Activated CD4-positive, alpha-beta T cell treated with anti-CD3 and anti-CD28 coated beads, Interleukin-2, amount 50 U/mL, for 48 hours (primary cell): ENCODE measurements at places on chromosomes 12 and 14.

GRCh38 chr12:54131641-54132280 lies 57.0 kb downstream of the SMUG1 start:
- no peak for DNase-seq

GRCh38 chr12:43730283-43730682 lies 28.3 kb downstream of the PUS7L start:
- DNase-seq, result no peak

- DNase-seq, result no peak
Measured at GRCh38 chr14:94474581-94475031, 1.4 kb downstream of the SERPINA9 start.

DNA sequence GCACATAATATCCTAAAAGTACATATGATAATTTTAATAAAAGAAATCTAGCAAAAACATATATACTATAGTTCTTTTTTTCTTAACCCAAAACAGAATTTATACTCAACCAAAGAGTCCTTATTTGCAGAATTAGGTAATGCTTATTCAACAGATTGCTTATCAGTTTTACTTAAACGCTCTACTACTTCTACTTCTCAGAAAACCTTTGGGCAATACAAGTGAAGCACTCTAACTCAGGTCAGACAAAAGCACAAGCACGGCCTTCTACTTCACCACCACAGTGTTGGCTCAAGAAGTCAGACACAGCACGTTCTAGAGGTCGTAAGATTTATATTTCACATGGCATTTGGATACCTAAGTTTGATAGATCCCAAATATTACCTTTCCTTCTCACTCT lies 29.2 kb downstream of the DICER1 start:
- DNase-seq, result no peak

GRCh38 chr12:76628745-76629144 lies 69.2 kb upstream of the OSBPL8 start:
- DNase-seq, result no peak

GRCh38 chr12:75977590-75977951 lies 54.0 kb downstream of the PHLDA1 start:
- DNase-seq, result no peak

GRCh38 chr12:115354007-115354890 lies 670.3 kb upstream of the TBX3 start:
- peak; percentile 3 for DNase-seq

GRCh38 chr12:132053338-132054330 lies 90.5 kb downstream of the DDX51 start:
- no peak for DNase-seq

GRCh38 chr14:60963761-60964160 lies 17.1 kb downstream of the TRMT5 start:
- no peak for DNase-seq

DNA sequence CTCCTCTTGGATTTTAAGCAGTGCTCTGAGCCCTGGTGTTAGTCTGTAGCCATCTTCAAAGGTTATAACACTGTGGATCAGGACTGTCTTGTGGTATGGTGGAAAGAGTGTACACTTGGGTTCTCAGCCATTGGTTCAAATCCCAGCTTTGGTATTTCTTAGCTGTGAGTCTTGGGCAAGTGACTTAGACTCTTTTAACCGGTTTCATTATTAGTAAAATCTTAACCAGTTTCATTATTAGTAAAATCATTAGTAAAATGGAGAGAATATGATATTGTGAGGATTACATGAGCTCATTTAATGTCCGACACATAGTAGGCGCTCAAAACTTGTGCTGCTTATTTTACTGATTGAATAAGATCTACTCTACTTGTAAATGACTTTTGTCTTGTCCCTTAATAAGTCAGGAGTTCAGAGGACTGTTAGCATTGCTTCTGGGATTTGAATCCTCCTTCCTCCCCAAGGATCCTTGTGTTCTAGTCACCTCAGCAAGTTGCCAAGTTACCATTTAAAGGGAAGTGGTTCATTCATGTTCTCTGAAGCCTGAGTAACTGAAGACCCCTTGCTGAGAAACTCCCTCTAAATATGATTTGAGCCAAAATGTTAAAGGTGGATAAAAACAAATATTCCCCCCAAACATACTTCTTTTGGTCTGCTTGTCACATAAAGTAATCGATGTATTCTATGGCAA lies 12.4 kb downstream of the TTLL5 start:
- no peak for DNase-seq

DNA sequence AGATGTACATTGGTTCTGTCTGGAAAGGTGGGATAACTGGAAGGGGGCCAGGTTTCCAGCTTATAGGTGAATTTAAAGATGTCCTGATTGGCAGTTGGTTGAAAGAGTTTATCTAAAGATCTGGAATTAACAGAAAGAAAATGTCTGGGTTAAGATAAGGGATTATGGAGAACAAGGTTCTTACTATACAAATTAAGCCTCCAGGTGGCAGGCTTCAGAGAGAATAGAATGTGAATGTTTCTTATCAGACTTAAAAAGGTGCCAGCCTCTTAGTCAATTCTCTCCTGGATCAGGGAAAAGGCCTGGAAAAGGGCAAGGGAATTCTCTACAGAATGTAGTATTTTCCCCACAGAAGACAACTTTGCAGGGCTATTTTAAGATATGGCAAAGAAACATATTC lies 53.1 kb downstream of the CNTN1 start:
- DNase-seq, result no peak

- DNase-seq, result no peak
Measured at GRCh38 chr12:807041-807735, 54.8 kb downstream of the WNK1 start.

- DNase-seq, result no peak
Measured at GRCh38 chr14:89952576-89952975, 2.0 kb downstream of the EFCAB11 start.

DNA sequence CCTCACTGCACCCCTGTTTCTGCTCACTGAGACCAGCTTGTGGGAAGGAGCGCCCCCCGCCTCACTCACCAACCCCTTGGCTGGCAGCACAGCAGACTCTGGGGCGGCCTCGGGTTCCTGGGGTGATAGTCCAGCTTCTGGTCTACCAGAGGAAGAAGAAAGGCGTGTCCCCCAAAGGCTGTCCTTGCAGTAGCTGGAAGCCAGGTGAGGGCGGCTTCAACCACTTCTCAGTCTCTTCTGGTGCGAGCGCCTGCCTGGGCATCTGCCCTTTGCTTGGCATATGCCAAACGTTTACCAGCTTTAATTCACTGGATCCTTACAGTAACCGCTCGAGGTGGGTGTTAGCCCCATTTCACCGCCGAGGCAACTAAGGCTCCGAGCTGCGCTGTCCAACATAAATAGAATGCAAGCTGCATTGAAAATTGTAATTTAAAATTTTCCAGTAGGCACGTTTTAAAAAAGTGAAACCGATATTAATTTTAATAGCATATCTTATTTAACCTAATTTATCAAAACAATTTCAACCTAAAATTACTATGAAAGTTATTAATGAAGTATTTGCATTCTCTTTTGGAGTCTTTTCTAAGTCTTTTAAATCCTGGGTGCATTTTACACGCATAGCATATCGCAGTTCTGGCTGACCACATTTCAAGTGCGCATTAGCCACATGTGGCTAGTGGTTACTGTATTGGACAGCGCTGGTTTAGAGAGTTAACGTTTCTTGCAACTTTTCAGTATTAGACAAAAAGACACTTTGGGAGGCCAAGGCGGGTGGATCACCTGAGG lies 872 bp downstream of the FAM177A1 start:
- no peak for DNase-seq

- DNase-seq, result no peak
Measured at GRCh38 chr12:112308652-112309051, 73.6 kb downstream of the HECTD4 start.

- DNase-seq, result no peak
Measured at GRCh38 chr14:100165376-100165775, 5.9 kb upstream of the DEGS2 start.

DNA sequence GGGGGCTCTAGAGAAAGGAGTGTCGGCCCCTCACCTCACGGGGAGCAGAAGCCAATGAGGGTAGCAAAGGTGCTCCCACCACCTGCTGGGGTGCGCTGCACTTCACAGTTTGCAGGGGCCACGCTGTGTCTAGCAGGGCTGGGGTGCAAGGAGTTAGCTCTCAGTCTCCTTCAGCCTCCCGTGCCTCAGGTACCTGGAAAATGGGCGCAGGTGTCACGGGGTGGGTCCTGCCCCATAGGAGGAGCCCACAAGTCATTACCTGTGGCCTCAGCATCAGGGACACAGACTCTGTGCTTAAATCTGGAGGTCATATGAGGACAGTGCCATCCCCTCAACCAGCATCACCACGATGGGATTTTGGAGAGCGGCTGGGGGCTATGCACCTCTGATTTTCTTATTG lies 326.7 kb downstream of the ADGRD1 start:
- DNase-seq, result no peak

DNA sequence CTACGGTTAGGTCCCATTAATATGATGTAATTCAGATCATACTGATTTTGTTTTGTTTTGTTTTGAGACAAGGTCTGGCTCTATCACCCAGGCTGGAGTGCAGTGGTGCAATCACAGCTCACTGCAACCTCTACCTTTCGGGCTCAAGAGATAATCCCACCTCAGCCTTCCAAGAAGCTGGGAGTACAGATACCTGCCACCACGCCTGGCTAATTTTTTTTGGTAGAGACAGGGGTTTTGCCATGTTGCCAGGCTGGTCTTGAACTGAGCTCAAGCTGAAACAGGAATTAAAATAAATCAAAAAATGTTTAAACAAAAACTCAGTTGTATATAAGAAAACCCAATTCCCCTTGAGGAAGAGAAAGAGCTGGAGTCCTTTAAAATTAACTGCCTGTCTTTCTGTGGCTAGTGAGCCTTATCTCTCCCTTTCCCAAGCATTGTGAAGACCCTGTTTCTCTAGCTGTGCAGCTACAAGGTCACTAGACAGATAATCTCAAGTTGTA lies 17.7 kb upstream of the ANAPC7 start:
- DNase-seq, result no peak

- no peak for DNase-seq
Measured at GRCh38 chr12:119068129-119068856, 87.0 kb downstream of the SRRM4 start.

DNA sequence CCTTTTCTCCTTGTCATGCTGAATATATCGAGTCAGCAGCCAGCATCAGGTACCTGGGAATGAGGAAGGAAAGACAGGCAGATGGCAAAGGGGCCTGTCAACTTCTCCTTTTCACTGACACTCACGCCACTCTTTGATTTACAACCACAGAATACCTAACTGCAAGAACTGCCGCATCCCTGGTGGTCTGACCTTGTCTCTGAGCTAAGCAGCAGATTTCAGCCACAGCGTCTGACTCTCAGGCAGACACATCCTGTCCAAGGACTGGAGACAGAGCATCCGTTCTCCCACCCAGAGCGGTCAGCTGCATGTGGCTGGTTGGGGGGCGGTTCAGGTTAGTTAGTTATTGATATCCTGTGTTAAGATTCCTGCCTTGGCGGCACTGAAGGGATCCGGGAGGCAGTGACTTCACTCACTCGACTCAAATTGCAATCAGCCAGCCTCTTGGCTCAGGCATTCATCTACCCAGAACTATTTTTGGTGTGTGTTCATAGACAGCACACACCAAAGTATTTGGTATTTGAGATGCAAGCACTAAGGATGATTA lies 11.2 kb upstream of the MAP1LC3B2 start:
- no peak for DNase-seq

DNA sequence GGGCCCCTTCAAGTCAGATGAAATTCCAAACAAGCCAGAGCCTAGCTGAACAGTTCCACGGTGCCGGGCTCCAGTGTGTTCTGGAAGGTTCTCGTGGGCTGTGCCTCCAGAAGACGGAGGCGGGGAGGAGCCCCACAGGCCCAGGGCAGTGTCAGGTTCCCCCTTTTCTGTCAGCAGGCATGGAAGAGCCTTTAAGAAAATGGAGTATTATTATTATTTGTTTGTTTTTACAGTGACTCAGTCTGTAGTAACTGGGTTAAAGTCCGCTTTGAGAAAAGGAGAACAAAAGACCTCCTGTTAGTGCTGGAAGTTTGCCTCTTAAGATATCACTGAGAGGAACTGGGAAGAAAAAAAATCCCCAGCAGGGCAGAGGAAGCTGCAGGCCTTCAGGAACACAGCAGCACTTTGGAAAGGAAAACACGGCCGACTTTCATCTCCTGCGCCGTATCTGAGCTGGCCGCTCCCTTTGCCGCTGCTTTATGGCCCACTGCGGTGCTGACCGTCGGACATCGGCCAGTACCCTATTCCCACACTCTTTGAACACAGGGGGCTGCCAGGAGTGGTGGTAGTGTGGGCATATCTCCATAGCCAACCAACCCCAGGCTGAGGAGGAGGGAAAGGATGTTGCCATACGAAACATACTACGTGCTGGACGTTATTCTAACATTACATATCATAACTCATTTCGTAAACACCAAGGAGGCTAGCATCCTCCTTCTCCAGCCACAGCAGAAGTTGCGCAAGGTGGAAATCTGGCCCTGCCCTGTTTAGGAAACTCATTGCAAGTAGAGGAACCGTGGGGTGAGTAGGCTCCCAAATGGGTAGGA lies 194.0 kb downstream of the ZFP36L1 start:
- no peak for DNase-seq

DNA sequence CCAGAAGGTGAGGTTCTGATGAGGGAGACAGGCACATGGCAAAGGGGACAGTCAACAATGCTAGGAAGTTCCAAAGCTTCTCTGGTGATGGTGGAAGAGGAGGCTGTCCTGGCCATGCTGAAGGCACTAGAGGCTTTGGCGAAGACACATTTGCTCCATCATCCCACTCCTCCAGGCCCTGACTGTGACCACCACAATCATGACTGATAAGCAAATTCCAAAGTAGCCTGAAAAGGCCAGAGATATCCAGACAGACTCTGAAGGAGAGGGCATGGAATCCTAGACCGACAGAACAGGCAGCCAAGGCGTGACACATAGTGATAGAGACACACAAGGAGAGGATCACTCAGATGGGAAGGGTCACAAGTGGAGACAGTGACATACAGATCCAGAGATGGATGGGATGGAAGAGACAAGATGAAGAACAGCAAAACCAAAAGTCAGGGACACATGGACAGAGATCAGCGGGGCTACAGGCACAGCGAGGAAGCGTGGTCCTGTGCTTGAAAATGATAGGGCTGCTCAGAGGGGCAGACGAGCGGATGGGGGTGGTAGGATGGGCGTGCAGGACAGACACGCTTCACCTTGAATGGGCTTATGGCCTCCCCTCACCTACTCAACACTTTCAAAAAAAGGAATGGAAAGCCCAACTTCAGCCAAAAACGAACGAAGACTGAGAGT lies 1.3 kb downstream of the ZFHX2 start:
- DNase-seq, result no peak

DNA sequence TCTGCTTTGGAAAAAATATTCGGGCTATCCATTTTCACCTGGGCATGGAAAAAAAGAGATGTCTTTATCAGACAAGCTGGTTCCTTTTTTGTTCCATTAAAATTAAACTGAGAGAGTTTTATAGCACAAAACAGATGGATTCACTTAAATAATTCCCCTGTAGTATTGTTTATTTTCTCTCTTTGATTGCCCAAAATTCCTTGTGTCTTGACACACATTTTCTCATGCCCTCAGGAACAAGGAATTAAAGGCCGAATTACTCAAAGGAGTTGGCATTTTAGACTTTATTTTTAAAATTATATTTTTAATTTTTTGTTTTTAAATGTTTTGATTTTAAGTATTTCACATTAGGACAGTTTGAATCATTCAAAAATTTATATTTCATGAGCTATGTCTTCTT lies 69.6 kb upstream of the SLCO1C1 start:
- DNase-seq, result no peak

GRCh38 chr14:30223966-30224365 lies 296.3 kb upstream of the PRKD1 start:
- DNase-seq, result no peak
